Suppressor macrophage (primary cell): ENCODE measurements at places on chromosomes 11 and 22.

DNA sequence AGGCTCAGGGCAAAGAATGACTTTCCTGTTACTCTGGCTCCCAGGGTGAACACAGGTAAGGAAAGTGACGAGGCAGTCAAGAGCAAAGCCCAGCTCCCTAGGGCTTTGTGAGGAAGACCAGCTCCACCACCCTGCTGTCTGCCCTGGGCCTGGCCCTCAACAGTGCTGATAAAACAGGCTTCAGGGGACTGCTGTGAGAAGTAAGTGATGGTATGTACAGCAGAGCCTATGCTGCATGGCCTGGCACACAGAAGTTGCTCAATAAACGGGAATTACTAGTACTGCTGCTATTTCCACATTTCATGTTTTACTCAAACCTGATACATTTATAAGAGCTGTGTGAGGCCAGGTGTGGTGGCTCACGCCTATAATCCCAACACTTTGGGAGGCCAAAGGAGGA lies 50.3 kb downstream of the MICAL3 start:
- DNase-seq: no peak

DNA sequence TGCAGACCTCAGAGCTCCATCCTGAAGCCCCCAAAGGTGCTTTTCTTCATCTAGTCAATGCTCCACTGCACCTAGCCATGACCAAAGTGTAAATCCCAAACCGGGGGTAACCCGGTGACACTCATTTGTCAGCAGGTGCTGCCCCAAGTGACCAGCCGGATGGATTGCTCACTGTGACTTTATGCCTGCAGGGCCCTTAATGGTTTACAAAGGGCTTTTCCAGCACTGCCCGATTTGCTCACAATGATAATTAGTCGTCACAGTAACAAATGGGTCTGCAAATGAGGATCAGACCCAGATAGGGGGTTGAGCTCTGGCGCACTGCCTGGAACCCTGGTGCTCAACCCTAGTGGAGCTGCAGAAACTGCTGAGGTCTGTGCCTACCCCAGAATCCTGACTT lies 45.7 kb upstream of the CD5 start:
- no peak for DNase-seq

GRCh38 chr11:84097186-84097585 lies 811.0 kb upstream of the CCDC90B start:
- DNase-seq: no peak

- DNase-seq: peak; percentile 85
These were observed 61.1 kb downstream of the ST3GAL4 start for GRCh38 chr11:126416542-126417090.

GRCh38 chr22:23862103-23862502 lies 4.4 kb downstream of the SLC2A11 start:
- peak; percentile 36 for DNase-seq

GRCh38 chr11:23288003-23288783 lies 427.9 kb upstream of the CCDC179 start:
- no peak for DNase-seq

DNA sequence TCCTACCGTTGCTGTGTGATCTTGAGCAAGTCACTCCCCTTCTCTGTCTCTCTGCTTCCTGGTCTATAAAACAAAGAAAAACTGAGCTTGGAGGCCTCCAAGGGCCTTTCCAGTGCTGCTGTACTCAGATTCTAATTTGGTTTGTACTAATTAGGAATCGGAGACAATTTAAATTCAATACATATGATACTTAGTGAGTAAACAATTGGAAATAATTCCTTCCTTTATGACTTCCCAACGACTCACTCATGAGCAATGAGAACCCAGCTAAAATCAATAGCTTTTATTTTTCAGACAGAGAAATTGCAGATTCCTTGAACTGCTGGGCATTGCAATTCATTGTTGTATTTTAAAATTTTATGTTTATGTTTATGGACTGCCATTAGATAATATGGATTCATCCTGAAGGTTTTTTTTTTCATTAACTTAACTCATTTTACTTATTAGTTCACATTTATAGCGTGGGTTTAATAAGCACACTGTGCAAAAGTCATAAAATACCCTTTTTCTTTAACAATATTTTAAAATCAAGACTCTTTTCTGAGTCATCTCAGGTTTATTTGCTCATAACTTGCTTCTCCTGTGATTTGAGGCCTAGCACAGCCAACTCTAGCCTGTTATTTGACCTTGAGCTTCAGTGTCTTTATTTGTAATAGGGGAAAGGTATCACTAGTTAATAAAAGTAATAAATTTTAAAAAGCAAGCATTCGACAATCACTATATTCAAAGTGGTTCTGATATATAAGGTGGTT lies 95.8 kb downstream of the TP53I11 start:
- no peak for DNase-seq

DNA sequence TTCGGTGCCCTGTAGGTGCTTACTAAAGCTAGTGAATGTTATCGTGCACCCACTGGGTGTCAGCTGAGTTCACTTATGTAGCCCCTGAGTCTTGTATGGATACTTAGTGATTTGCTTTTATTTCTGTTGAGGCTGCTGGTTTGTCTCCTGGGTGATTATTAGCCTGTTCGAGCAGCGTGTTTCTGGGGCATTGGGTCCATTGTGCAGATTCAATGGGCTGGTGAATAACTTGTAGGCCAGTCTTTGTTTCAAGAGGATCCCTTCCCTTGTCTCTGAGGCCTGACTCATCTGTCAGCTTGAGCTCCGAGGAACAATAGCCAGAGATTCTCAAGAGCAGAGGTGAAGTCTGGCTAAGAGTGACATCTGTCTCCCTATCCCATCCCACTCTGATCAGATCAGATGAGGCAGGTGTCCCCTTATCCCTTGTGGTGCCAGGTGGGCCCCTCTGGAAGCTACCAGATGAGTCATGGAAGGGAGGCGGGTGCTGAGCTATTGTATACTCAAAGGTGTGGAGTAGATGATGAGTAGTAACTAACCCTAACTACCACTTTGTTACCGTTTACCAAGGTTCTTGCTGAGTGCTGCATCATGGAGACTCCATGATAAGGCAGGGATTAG lies 3.7 kb downstream of the MIAT start:
- DNase-seq: no peak

- no peak for DNase-seq
These were observed 104.1 kb upstream of the MTNR1B start for GRCh38 chr11:92865352-92865751.

GRCh38 chr11:64196626-64197025 lies 9.9 kb upstream of the FERMT3 start:
- DNase-seq: peak; percentile 84

GRCh38 chr11:101944923-101945322 lies 28.6 kb upstream of the ANGPTL5 start:
- no peak for DNase-seq

DNA sequence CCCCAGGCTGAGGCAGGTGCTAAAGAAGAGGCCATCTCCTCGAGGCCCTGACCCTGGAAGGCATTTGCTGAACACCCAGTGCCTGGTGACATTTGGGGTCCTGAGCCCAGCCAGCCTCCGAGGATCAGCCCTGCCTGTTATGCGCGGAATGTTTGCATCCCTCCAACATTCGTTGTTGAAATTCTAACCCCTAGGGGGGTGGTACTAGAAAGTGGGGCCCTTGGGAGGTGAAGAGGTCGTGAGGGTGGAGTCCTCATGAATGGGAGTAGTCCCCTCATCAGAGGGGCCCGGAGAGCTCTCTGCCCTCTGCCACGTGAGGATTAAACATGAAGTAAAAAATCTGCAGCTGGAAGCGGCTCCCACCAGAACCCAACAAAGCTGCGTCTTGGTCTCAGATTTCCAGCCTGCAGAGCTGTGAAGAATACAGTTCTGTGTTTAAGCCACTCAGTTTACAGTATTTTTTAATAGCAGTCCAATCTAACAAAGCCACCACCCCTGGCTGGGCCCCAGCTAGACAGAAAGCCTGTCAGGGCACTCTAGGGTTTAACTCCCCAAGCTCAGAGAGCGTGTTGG lies 35.3 kb upstream of the SEPTIN5 start:
- no peak for DNase-seq

- DNase-seq: no peak
These were observed 11.5 kb downstream of the TSPAN32 start for GRCh38 chr11:2313051-2313951.

DNA sequence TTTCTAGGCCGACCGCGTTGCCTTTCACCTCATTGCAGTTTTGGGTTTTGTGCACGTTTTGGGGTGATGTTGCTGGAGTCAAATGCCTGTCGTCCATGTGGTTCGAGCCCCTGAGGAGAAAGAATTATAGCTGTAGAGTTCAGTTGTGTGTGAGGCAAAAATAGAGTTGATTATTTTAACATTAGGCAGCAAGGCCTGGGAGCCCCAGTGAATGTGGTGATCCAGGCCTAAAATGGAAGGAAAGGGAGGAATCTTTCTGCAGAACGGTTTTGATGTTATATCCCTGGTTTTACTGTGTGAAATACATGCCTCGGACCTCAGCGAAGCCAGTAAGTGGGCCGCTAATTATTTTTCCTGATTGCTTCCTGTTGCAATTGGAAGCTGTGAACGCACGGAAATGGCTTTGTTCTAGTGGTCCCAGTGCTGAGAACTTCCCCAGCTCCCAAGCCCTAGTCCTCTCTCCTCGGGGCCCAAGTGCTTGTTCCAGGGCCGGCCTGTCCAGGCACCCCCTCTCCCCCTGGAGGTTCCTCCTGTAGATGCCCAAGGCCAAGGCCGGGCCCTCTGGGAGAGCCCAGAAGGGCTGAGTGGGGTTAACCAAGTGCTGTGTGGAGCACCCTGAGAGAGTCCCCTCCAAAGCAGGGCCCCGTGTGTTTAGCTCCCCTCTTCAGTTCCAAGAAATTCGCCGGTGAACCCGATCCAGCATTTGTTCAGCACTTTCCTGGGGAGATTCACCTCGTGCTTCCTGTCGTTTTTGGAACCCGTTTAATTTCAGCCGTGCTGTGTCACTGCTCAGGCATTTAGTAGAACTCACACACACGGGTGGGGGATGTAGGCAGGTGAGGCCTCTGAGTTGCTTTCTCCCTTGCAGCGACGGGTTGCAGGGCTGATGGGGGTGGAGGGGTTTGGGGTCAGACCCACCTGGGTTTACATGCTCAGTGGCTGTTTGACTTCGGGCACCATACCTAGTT lies 2.1 kb downstream of the LRP5 start:
- DNase-seq: no peak

- no peak for DNase-seq
These were observed 315.0 kb downstream of the JRKL start for GRCh38 chr11:96704847-96705246.

DNA sequence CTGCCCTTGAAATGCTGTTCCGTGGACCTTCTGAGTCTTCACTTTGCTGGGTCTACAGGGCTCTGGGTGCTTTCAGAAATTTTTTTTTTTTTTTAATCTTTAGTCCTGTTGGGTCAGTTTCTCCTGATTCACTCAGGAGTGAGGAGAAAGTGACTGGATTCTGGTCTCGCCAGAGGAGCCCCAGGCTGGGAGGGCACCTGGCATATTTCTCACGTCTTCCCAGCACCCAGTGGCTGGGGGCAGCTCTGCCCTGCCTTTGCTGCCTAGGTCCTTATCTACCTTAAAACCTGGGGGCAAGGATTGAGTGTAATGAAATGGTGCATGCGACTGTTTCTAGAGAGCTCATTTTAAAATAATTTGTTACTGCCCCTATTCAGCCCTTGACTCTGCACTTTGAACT lies 23.3 kb downstream of the SAMM50 start:
- no peak for DNase-seq

DNA sequence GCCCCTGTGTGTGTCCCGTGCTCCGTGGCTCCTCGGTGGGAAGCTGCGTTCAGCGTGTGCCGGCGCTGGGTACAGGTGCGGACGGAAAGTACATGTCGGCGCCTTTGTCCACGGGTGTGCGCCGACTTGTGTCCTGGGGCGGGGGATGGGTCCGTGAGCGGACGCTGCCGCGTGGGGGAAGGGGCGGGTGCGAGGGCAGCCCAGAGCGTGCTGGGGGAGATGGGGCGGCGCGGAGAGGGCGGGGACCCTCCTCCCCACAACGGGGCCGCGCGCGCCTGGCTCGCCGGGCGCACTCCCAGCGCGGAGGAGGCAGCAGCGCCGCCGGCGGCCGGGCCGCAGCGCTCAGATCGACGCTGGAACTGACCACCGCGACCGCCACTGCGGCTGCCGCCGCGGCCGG lies 33.6 kb upstream of the RELT start:
- DNase-seq: no peak

DNA sequence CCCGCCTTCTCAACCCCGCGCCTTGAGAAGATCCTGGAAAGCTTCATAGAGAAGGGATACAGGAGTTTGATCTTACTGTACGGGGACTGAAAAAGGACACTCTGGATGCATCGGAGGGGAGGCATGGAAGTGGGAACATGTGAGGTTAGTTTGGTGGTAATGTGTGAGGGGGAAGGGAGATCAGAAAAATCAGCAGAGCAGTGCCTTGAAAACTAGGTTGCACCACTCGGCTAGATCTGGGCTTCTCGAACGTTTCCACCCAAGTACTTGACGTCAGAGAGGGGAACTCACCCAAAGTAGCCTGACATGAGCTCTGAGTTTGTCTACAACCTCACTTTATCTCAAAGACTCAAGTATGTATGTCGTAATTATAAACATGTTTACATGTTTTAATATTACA lies 14.5 kb downstream of the USP35 start:
- peak; percentile 74 for DNase-seq

- peak; percentile 66 for DNase-seq
These were observed 137.0 kb downstream of the ATG16L2 start for GRCh38 chr11:72951193-72951592.

GRCh38 chr11:45525393-45525792 lies 140.0 kb downstream of the CHST1 start:
- DNase-seq: no peak

DNA sequence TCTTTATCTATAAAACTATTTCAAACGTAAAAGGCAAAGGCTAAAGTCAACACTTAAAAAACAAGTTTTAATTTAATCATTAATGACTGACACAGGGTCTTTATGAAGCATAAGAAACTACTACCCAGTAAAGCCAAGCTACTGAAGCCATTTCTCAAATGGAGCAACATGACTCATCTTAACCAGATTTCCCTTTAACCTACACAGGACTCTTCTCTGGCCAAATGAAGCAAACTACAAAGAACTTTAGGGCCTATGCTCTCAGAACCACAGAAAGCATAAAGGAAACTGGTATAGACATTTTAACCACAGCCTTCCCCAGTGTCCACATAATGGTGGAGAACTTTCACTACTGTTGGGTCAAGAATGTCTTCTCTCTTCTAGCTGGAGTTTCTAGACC lies 34.7 kb downstream of the ALG9 start:
- peak; percentile 35 for DNase-seq

DNA sequence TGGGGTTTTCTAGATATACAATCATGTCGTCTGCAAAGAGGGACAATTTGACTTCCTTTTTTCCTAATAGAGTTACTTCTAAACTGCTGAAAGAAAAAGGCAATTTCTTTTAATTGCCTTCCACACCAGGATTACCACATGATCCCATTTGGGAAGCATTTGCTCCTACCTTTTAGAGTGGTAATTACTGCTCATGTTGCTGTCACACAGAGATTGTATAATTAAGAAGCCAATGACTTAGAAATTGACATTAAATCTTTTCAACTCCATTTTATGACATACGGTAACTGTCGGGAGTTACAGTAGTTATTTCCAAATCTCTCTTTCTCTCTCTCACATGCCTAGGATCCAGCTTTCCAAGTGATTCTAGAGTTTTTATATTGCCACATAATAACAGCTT lies 17.8 kb upstream of the RAG2 start:
- DNase-seq: no peak

- DNase-seq: peak; percentile 68
These were observed 74.4 kb downstream of the ARHGAP32 start for GRCh38 chr11:129117595-129118350.
